CD4-positive, alpha-beta T cell treated with Interleukin-17A for 1 hour (primary cell): ENCODE measurements at places on chromosomes 3 and 15.

- DNase-seq: peak; percentile 90
Measured at GRCh38 chr3:52897130-52898122, at the start of gene STIMATE. Gene STIMATE (minus strand): TSS chr3:52897548. CDS start chr3:52897450, 98 bp downstream.

DNA sequence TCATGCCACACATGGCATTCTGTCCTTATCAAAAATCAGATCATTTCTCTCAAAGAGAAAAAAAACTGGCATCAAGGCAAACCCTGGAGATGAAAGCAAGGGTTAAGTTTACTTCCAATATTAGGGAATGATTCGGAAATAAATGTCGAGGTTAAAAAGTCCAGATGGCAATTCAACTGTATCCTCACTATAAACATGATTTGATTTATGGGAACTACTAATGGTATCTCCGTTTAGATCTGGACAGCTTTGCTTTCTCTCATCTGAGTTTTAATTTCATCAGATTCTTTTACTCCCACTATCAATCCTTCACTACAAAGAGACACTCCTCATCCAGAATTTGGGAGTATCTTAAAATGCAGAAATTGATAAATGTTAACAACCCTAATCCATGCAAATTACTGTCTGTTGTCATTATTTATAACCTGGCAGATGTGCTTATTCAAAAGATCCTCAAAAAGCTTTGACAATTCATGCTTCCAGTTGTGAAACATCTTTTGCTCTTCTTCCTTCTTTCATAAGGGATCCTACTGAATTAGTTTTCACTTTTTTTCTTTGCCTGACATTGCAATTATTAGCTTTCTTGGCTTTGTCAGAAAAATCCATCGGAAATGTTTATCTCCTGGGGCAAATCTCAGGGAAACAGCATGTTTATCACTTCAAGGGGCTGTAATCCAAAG, 903.2 kb downstream of the MCTP2 start:
- DNase-seq: no peak

DNA sequence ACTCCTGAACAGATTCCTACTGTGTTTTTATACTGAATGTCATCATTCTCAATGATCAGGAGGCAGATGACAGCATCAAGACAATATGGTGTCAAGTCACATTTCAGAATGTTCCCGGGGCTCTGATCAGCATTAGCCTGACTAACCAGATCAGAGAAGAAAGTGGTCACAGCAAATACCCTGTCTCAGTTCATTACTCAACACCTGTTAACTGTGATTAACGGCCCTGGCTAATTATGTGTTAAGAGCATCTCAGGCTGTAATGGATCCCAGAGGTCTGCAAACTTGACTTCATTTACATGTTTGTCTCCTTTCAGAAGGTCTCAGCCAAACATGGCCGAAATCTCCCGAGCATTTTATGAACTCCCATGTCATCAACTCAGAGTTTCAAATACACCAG, 833.7 kb downstream of the FHIT start:
- no peak for DNase-seq

DNA sequence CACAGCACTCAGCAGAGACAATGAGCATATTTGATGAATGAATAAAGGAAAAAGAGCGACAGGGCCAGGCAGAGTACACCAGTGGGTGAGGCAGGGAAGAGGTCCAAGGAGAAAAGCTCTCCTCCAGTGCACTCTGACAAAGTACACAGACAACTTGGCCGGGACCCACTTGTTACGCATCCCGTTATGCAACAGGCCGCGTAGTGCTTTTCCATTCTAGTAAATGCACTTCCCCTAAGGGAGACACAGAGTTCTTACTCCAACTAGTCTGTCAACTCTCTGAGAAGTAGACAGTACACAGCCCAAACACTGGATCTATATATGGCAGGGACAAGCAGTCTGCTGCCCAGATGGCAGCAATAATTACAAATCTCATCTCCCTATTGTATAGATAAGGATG, 18.5 kb downstream of the LARP6 start:
- no peak for DNase-seq

GRCh38 chr3:145939431-145939830, 221.6 kb downstream of the PLOD2 start:
- DNase-seq: no peak

GRCh38 chr3:141303481-141304223, 64.7 kb upstream of the ZBTB38 start:
- peak; percentile 86 for DNase-seq

- no peak for DNase-seq
Measured at GRCh38 chr15:47398594-47398993, 318.7 kb upstream of the SEMA6D start.

GRCh38 chr15:44222478-44222877, 27.4 kb upstream of the FRMD5 start:
- no peak for DNase-seq

- DNase-seq: no peak
Measured at GRCh38 chr3:186169379-186169778, 60.5 kb upstream of the ETV5 start.

DNA sequence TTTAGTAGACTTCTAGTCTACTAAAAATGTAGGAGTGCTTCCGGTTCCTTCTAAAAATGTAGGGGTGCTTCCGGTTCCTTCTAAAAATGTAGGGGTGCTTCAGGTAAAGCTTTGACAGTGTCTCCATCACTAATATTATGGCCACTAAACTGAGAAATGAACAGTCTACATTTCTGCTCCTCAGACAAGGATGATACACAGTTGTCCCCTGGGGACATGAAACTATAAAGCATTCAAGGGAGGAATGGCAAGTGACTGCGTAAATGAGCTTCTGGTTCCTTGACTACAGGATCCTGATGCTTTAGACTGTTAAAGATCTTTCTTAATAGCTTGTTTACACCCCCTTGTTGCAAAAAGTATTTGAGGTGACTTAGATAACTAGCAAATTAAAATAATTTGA, 53.9 kb upstream of the SLC9A9 start:
- no peak for DNase-seq

GRCh38 chr15:29403772-29404171, 134.2 kb upstream of the NSMCE3 start:
- DNase-seq: no peak

DNA sequence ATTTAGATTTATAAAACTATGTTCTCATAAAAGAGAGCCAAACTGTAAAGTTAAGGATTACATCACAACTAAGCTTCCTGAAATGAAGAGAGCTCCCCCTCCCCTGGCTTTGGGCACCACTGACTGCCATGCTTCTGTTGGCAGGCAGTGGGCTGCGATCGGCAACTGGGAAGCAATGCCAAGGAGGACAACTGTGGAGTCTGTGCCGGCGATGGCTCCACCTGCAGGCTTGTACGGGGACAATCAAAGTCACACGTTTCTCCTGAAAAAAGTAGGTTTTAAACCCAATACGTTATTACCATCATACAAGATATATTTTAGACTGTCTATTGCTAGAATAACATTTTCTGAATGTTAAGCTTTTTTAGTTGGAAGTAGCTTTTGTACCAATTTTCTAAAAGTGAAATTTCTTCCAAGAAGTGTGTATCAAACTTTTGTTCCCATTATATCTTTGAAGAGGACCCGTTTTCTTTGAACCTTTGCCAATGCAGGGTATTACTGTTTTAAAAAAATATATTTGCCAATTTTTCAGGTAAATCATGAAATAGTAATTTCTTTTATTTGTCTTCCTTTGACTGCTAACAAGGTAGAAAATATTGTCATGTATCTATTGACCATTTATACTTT, 184.1 kb downstream of the ADAMTSL3 start:
- DNase-seq: no peak

GRCh38 chr3:117411971-117412370, 702.4 kb downstream of the TUSC7 start:
- no peak for DNase-seq

GRCh38 chr3:146166826-146167225, 5.8 kb upstream of the PLOD2 start:
- no peak for DNase-seq

DNA sequence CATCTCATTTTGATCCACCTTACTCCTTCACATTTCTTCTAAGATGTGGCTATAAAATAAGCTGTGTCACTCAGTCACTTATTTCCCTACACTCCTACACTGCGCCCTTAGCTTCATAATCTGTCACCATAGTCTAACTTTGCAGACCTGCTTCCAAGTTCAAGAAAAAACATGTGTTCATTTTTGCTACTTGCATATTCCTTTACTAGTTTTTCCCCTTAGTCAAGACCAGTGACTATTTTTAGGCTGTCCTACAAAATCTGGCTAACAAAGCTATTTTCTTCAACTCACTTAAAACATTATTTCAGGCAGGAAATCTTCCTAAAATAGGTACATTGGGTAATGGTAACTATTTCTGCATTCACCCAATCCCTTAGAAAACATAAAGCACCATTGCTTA, 272.5 kb downstream of the TBC1D5 start:
- no peak for DNase-seq

DNA sequence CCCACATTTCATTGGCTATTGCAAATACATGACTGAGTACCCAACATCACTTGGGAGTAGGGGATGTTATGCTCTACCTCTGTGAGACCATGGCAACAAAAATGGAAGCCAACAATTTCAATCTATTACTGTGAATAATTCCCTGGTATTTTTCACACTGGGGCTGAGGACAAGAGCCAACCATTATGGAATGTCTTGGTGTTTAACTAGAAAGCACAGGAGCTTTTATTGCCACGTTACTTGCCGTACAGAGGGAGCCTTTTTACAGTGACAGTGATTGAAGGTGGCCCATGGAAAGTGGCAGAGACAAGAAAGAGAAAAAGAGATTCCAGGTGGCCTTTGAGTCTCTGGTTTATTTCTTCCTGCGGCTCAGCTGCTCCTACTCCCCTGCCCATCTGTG, 105.7 kb upstream of the TBC1D5 start:
- DNase-seq: no peak
